Stimulated activated CD4-positive, alpha-beta T cell treated with anti-CD3 and anti-CD28 coated beads, Interleukin-15, amount 100 ng/mL, for 1 hour (primary cell): ENCODE measurements at places on chromosomes 1 and 21.

- no peak for DNase-seq
Observed at GRCh38 chr1:92736395-92736794, 48.5 kb downstream of the EVI5 start.

GRCh38 chr1:214494706-214495105, 56.7 kb downstream of the PTPN14 start:
- DNase-seq, result no peak

GRCh38 chr1:174017231-174017970, 4.8 kb downstream of the RC3H1 start:
- DNase-seq, result no peak

DNA sequence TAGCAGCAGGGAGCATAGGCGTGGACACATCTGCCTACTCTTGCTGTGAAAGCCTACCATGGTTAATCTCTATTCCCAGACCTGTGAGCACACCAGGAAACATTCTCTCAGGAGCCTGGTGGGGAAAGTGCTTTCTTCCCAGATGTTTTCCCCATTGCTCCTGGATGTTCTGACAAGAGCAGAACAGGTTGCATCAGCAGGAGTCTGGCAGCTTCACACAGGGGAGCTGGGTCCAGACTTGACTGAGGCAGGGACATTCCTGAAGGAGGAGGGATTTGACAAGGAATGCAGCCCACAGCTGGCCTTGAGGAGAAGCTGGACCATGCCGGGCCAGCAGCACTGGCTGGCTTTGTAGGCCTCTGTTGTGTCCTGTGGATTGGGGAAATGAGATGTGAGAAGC, 21.0 kb upstream of the ARTN start:
- no peak for DNase-seq

- DNase-seq, result no peak
Observed at GRCh38 chr1:182935716-182936115, 17.2 kb downstream of the SHCBP1L start.

GRCh38 chr1:225446981-225447615, 19.3 kb upstream of the LBR start:
- no peak for DNase-seq

DNA sequence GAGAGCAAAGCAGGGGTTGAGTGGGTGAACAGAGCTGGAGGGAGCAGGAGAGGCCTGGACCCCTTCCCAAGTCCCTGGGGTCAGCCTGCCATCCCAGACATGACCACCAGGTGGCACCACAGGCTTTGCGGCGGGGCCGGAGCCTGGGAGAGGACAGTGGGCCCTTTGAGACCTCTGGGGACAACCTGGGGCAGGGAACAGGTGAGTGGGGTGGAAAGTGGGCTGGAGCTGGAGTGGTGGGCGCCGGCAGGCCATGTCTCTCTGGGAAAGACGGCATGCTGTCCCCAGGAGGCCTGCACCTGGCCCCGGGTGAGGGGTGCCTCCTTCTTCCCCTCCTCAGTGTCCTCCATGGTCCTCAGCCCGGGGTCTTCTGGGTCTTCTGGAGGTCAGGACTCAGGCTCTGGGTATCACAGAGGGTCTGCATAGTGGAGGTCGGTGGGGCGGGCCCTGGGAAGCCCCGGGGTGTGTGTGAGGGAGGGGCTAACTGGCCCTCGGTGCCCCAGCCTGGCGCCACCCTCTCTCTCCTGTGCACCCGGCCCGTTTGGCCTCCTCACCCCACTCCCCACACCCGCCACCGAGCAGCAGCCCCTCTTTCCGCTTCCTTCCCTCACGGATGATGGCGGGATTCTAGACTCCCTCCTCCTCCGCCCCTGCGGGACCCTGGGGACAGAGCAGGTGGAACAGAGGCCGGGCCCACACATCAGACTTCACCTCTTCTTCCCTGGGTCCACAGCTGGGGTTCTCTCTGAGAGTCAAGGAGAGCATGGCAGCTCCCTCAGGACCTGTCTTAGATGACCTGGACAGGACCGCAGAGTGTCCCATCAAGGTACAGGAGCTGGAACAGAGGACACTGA, 28.5 kb upstream of the PKP1 start:
- peak; percentile 28 for DNase-seq

DNA sequence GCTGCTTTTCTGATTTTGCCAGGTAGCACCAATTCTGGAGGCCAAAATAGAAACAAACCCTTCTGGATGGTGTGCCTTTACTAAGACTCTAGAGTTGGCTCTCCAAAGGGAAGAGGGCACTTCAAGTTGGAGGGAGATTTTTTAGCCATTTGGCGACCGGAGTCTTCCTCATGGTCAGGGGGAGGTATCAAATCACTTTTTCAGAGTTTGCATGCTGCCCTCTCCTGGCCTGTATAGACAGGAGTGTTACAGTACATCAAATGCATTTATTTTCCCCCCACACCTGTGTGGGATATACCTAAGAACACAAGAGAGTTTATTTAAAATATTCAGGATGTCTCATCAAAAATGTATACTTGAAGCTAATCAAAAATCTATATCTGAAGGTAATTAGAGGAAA, 3.2 kb downstream of the GREM2 start:
- no peak for DNase-seq

DNA sequence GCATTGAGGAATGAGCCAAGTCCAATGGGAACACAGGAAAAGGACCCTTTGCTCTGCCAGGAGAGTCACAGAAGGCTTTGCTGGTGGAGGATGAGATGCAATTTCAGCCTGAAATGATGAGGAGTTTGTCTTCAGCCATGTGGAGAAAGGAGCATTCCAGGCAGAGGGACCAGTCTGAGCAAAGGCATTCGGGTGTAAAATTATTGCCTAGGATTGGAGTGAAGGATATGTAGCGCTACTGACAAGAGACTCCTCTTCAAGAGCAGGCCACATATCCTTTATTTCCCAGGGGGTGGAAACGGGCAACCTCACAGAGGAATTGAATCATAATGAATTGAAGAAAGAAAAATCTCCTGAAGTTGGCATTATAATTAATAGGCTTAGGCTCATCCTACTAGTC, 1.1 kb upstream of the CSF1 start:
- no peak for DNase-seq

GRCh38 chr21:45572231-45572630, 30.0 kb upstream of the SLC19A1 start:
- DNase-seq, result no peak

DNA sequence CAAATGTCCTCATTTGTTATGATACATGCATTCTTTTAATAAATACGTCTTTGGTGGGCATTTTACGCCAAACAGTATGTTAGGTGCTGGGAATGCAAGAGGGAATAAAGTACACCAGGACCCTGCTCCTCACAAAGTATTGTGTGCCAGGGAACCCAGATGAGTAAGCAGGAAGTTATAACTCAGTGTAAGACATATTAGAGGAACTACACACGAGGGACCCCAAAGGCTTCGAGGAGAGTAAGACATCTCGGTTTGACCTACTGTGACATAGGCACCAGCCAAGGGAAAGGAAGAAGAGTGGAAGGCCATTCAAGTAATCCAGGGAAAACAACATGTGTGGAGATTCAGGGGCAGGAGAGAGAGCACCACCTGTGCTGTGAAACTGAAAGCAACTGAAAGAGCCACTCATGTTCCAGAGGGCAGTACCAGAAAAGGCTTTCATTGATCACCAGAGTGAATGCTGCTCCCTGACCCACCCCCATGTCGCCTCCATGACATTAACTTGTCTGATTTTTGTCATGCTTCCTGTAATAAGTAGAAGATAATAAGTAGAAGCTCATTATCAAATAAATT, 542.5 kb upstream of the PKN2 start:
- DNase-seq, result no peak

- DNase-seq, result no peak
Observed at GRCh38 chr1:179879797-179880196, 2.2 kb upstream of the TOR1AIP2 start.

DNA sequence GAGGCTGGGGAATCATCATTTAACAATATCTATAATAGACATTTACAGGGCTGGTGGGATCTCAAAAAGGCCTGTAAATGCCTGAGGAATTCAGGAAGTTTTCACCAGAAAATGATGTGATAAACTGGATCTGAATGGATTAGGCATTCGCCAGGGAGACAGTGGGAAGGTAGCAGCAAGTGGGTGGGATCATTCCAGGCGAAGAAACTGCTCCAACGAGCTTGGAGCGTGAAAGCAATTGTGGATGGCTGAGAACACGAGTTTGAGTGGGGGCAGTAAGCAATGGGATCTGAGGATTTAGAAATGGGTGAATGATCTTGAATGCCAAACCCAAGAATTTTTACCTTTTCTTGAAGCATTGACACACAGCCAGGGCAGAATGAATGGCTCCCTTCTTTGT, 8.9 kb upstream of the NDUFS5 start:
- no peak for DNase-seq

GRCh38 chr1:46812996-46813857, 14.4 kb downstream of the CYP4B1 start:
- DNase-seq, result no peak

- DNase-seq, result no peak
Observed at GRCh38 chr1:4119516-4120220, 219.6 kb upstream of the C1orf174 start.

- DNase-seq, result no peak
Observed at GRCh38 chr21:43304621-43305335, 122.2 kb downstream of the SIK1 start.

- no peak for DNase-seq
Observed at GRCh38 chr21:35147439-35147838, 98.3 kb upstream of the RUNX1 start.

DNA sequence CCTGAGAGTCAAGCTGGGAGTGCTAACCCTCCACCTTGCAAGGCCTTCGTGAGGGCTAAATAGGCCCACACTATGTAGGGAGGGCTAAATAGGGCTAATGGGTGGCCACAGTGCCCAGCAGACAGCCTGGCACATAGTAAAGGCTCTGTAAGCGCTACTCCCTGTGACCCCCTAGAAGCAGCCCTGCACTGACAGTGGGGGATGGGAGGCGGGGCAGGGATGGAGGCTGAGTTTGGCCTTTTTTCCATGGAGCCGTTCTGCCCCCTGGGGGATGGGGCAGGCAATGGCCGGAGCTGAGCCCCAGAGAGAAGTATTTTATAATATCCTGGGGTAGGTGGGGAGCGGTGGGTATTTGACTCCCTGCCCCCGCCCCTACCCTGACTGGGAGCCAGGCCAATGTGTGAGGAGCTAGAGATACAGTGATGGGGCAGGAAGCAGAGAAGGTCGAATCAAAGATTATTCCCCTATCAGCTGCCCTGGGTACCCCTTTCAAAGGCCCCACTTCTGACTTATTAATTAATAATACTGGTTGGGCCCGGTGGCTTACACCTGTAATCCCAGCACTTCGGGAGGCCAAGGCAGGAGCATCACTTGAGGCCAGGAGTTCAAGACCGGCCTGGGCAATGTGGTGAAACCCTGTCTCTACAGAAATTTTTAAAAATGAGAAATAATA, 42.3 kb downstream of the LACTBL1 start:
- DNase-seq, result no peak

DNA sequence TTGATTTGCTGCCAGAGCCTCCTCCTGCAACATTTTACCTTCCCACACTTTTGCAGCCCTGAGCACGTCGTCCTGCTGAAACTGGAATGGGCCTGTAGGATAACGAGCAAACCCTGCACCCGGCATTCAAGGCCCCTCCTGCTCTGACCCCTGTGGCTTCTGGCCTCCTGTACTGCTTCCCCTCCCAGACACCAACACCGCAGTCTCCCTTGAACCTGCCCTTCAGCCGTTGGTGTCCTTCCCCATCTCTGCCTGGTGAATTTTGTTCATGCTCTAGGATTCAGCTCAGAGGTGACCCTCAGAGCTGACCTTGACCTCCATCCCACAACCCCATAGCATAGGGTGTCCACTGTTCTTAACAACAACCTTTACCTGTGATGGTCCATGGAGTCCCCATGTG, 535.1 kb downstream of the MATN1 start:
- no peak for DNase-seq

GRCh38 chr1:24294716-24295371, 24.3 kb upstream of the GRHL3 start:
- DNase-seq, result no peak

GRCh38 chr1:172770071-172770470, 111.2 kb downstream of the FASLG start:
- no peak for DNase-seq

DNA sequence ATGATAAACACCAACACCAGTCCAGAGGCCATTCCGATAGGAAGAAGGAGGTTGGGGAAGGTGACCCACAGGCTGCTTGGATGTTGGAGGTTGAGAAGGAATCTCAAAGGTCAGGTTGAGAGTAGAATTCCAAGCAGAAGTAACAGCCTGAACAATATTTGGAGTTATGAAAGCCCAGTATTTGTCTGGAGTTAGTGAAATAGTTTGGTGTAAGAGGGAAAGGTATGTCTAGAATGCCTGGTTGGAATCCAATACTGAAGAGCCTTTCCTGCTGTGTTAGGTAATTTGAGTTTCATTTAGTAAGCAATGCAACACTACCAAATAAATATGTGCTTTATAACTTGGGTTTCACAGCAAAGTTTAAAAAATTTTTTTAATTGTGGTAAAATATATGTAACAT, 70.5 kb upstream of the MCOLN3 start:
- DNase-seq, result no peak

GRCh38 chr1:1910651-1911331, 4.3 kb upstream of the CALML6 start:
- no peak for DNase-seq

DNA sequence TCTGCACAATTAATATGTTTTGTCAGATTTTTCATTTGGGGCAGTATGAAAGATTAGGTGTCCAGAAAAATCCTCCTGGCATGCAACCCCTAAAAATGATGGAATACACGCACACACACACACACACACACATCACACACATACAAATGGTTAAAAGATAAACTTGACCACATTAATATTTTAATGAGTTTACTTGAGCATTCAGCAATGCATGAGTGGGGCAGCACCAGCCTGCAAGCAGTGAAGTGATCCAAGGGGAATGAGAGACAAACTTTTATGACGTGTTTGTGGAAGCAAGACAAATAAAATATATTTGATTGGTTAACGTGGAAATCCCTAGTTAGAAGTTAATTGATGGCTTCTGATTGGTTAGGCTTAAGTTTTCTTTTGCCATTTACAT, 29.1 kb upstream of the SOAT1 start:
- DNase-seq, result no peak

GRCh38 chr1:68225781-68226180, 6.5 kb downstream of the WLS start:
- no peak for DNase-seq

DNA sequence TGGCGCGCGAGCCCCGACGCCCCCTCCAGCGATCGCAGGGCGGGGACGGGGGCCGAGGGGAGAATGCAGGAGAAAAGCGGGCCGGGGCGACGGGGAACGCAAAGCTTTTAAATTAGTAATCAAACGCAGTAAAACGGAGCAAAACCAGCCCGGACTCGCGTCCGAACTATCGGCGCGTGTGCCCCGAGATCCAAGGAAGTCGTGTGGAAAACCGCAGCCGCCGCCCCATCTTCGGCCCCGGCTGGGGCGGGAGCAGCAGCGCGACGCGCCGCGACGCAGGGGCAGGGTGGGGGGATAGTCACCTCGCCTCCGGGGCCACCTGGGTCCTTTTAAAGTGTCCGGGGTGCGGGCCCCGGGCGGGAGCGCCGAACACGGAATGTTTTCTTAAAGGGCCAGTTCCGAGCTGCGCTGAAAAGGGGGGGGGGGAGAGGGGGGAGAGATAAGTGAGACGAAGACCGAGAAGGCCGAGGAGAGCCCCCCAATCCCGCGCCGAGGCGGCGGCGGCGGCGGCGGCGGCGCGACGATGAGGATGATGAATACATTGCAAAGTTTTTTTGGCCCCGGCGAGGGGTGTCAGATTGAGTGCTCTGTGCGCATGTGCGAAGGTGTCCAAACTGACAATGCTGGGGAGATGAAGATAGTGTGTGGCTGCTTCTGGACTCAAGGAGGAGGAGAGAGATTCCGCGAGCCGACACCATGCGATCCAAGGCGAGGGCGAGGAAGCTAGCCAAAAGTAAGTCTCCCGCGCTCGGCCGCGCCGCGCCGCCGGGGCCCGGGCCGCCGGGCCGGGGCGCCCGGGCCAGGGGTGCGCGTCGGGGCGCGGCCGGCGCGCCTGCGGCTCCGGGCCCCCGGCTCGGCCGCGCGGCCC, at the start of gene PRDM16:
Gene PRDM16, plus strand, starts transcription at position 640 of the 868 bp plus-strand sequence. Its CDS starts 57 bp downstream, at position 697.
- no peak for DNase-seq
